ENCODE measurements at places on chromosomes 6 and 20.

DNA sequence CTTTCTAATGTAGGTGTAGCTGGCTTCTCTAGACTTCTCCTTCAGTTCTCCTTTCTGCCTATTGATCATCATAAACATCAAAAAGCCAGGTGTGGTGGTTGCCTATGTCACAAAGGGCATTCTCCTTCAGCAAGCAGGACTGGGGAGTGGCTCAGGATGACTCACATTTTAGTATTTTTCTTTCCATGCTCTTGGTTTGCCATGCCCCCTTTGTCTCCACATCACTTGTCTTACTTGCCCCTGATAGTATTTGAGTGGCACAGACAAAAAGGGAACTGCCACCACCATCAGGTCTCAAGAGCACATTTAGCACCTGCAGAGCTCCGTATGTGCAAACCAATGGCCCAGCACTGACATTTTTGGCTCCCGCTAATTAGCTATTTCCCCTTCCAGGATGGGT is 698.8 kb downstream of the DHX35 start:
- DNase-seq, result no peak

DNA sequence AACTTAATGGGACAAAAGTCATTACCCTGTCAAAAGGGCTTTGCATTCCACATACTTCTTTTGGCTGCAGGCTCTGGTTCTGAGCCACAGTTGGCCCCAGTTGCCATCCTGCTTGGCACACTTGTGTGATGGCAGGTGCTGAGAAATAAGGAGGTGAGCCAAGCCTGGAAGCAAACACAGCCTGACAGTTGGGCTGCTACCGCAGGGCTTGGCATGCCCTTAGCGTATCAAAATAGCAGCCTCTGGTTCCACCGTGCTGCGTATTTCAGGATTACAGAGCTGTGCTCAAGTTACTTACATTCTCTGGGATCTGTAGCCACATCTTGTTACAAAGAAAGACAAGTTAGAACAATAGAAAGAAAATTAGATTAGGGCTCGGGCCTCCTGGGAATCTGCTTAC is 11.1 kb downstream of the MTHFD1L start:
- no peak for DNase-seq

- DNase-seq, result no peak
These were observed 35.2 kb upstream of the MRGBP start for GRCh38 chr20:62760856-62761758.

- no peak for DNase-seq
These were observed 95.1 kb upstream of the RNF217 start for GRCh38 chr6:124867121-124867520.

- no peak for DNase-seq
These were observed 144.9 kb downstream of the AIG1 start for GRCh38 chr6:143205585-143205984.

- DNase-seq, result no peak
These were observed 141.6 kb downstream of the CD24 start for GRCh38 chr6:106832766-106833510.

DNA sequence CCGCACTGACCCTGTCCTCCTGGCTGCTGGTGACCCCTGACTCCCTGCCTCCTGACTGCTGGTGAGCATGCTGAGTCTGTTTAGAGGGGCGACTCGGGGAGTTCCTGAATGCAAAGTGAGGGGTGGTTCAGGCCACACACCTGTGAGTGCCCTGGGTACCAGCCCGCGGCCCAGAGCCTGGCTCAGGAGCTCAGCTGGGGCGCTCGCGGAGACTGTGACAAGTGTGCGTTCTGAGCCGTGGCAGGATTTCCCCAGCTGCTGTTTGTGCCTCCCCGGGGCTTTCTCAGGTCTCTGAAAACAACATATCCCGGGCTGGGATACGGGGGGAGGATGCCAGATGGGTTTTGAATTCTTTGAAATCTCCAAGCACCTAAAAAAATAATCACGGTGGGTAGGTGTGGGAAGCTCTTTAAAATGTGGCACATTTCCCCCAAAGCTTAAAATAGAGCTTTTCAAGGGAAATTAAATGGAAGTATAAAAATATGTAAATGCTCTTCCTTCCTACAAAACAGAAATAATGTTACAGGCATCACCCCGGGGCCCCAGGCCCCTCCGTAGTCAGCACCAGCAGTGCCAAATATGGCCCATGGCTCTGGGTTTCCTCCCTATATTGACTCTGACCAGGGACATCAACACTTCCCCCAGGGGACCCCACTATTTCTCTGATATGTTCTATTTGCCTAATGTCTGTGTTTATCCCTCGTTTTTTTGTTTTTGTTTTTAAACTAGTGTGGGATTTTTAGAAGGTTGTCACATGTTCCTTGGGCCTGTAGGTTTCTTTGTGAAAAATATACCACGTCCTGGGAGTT is 49.9 kb upstream of the TAGAP start:
- peak; percentile 77 for DNase-seq

DNA sequence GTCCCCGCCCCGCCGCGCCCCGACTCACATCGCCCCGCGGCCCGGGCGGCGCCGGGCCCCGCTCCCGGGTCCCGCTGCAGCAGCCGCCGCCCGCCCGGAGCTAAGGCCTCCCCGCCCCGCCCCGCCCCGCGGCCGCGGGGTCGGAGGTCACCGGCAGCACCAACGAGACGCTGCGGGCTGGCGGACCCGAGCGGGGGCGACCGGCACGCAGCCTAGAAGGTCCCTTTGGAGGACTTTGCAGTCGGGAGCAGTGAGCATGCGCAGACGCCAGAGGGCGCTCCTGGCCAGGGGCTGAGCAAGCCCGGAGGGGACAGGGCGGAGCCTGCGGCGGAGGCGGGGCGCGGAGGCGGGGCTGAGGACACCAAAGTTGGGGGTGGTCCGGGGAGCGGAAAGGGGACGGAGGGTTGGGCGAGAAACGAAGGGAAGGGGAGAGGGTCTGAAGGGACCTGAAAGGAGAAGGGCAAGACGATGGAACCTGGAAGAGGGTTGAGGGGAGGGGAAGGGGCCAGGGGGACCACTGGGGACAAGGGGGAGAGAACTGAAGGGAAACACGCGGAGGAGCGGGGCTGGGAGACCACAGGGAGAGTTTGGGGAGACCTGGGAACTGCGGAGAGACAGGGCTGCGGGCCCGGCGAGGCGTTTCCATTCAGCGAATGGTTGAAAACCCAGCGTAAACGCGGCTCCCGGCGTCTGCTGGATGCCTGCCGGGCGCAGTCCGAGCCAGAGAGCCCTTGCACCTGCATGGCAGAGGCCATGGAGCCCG is at the start of gene FRS3:
TSS of gene FRS3 (minus strand) at position 113 of the 763 bp plus-strand sequence. CDS start 2,913 bp downstream, outside the sequence.
- peak; percentile 99 for DNase-seq

- peak; percentile 16 for DNase-seq
These were observed 278.6 kb downstream of the TBC1D32 start for GRCh38 chr6:121055572-121056163.

GRCh38 chr6:47097092-47097945 is 55.2 kb upstream of the ADGRF1 start:
- peak; percentile 61 for DNase-seq

- no peak for DNase-seq
These were observed 128.0 kb upstream of the TNFAIP3 start for GRCh38 chr6:137738931-137739504.

DNA sequence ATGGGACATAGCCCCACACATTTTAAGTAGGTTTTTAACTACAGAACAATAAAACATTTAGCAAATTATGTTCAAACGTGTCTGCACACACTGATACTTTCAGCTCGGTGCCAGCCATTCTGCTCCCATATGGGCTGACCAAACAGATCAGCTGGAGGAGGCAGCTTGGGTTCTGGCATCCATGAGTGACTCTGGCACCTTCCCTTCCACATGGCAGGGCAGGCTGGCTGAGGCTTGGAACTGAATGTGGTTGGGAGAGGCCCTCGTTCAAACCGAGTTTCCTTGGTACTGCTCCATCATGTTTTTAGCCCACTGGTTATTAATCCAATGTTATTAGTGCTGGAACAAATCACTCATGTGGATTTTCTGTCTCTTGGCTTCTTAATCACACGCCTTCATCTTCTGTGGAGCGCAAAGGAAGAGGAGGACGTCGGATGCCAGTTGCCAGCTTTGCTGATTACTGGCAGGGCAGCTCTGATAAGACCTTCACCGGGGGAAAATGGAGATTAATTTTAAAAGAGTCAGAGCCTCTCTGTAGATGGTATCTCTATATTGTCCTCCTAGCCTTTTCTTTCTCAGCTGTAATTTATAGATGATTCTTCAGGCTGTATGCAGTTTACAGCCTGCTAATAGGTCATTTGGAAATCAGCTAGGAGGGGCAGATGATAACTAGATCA is 93.1 kb upstream of the TIAM2 start:
- no peak for DNase-seq

GRCh38 chr6:89650579-89650978 is 12.0 kb upstream of the LYRM2 start:
- no peak for DNase-seq

- DNase-seq, result no peak
These were observed 18.7 kb downstream of the SIRT5 start for GRCh38 chr6:13593103-13593502.

- no peak for DNase-seq
These were observed 246.4 kb downstream of the PHACTR1 start for GRCh38 chr6:12962987-12963386.

DNA sequence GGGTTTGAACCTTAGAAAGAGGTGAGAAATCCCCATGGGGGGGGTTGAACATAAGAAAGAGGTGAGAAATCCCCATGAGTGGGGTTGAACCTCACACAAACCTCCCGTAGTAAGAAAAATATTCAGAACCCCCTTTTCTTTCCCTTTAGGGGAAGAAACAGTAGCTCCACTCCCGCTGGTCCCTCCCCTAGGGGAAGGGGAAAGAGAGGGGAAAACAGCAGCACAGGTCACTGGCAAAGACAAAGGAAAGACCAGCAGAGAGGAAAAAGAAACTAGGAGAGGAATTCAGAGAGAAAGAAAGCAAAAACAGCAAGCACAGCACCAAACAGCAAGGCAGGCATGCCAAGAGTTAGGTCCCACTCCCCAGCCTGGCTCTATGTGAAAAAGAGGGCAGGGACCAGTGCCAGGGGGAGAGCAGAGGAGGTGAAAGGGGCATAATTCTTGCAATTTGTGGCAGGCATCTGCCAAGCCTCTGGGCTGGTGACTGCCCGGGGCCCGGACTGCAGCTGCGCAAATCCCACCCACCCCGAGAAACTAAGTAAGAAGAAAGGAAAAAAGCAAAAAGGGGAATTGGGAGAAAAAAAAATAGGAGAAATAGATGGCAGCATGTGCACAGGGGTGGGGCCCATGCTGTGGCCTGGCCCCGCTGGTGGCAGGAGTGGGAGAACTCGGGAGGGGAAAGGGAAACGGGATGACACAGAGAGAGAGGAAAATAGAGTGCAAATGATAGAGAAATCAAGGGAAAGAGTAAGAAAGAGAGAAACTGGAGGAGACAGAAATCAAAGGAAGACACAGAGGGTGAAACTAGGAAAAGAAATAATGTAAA is 15.1 kb upstream of the GOPC start:
- no peak for DNase-seq

DNA sequence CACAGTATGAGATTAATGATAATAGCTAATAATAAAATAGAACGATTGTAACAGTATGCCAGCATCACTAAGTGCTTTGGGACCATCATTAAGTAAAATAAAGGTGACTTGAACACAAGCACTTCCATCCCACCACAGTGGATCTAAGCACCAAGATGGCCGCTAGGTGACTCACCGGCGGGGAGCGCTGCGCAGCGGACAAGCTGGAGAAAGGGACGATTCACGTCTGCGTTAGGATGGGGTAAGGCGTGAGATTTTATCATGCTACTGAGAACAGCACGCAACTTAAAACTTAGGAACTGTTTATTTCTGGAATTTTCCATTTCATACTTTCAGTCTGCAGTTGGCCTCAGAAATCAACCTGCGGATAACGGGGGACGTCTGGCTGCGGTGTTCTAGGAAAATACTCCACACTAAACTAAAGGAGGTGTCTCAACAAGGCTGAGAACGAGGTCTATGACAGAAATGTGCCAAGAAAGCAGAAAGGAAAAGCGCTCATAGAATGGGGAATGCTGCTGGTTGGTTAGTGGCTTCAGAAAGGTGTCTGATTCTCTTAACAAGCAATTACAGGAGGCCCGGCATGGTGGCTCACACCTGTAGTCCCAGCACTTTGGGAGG is 114.5 kb downstream of the GMPR start:
- no peak for DNase-seq

GRCh38 chr6:153801917-153802316 is 237.1 kb upstream of the OPRM1 start:
- no peak for DNase-seq

DNA sequence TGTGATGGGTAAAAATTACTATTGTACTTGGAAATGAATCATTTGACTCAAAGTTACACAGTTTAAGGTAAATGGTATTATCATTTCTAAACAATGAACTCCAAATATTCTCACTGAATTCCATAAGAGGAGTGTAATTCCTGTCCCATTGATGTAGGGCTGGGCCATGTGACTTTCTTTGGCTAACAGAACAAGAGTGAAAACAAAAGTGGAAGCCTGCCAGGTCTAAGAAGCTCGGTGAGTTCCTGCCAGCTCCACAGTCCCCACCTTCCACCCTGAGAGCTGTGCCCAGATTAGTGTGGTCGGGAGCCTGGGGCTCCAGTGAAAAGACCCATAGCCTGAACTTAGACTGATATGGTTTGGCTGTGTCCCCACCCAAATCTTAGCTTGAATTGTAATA is 24.6 kb downstream of the TBXT start:
- DNase-seq, result no peak

GRCh38 chr6:35400111-35400510 is 52.0 kb upstream of the FANCE start:
- DNase-seq, result no peak

DNA sequence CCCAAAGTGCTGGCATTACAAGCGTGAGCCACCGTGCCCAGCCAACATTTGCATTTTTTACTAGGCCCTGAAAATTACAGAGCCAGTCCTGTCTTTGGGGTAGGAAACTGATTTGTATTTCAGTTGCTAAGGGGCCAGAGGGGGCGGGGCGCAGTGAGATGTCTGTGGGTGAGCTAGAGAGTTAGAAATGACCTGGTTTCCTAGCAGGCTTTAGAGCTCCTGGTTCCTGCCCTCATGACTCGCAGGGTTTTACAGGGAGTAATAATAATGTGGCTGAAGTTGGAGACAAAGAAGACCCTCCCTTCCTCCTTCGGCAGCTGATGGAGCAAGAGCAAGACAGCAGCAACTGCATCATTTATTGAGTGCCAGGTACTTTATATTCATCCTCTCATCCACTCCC is 131.5 kb downstream of the TFAP2C start:
- DNase-seq, result no peak

DNA sequence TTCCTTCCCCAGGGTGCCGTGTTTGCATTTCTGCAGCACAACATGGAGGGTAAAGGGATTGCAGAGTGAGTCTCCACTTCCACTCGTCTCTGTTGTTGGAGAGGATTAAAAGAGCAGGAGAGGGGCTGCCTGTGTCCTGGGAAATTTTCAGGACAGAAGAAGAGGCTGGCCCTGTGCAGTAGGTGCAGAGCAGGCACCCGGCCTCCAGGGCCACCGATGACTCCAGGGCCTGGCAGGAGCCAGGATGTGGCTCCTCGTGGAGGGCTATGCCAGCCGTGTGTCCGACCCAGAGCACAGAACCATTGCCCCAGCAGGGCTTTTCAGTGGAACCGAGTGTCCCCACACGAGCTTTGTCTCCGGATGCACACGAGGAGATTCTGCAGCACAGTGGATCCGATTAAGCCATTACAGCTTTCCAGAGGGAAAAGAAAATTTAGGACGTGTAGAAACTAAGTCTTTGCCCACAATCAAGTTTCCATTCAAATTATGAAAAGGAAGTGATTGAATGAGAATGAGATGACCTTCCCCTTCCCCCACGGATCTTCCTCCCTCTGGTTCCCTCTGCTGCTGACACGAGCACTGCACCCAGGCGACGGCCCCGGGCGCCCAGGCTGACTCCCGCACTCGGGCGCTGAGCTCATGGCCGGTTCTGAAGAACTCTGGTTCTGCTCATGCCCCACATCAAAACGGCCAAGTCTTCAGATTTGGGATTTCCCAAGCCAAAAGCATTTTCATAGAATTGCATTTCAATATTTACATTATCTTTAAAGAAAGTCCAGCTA is 43.1 kb upstream of the UNC93A start:
- DNase-seq, result no peak

GRCh38 chr6:82145926-82146452 is 101.6 kb downstream of the IBTK start:
- no peak for DNase-seq
